Putamen (tissue), 1 donor: ENCODE measurements at places on chromosomes 1 and 21.

- DNase-seq: no peak
Measured at GRCh38 chr1:112991402-112992120, 35.6 kb upstream of the SLC16A1 start.

GRCh38 chr1:157495285-157495684, 57.0 kb downstream of the FCRL5 start:
- no peak for DNase-seq

DNA sequence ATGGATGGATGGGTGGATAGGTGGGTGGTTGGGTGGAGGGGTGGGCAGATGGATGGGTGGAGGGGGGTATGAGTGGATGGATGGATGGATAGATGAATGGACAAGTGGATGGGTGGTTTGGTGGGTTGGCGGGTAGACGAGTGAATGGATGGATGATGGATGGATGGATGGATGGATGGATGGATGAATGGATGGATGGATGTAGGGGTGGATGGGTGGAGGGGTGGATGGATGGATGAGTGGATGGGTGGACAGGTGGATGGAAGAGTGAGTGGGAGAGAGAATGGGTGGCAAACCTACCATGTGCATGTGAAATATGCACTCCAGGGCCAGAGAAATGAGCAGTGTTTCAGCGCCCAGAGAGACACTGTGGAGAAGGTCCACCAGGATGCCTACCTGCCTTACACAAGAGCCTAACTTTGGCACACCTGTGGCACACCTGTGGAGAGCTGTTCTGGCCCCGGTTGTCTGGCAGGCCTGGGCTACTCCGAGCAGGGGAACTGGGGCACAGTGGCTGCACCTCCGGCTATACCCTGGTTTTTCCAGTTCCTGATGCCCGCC, 12.8 kb downstream of the EPHA2 start:
- DNase-seq: no peak

- DNase-seq: no peak
Measured at GRCh38 chr1:160367934-160368923, 1.4 kb downstream of the NHLH1 start.

DNA sequence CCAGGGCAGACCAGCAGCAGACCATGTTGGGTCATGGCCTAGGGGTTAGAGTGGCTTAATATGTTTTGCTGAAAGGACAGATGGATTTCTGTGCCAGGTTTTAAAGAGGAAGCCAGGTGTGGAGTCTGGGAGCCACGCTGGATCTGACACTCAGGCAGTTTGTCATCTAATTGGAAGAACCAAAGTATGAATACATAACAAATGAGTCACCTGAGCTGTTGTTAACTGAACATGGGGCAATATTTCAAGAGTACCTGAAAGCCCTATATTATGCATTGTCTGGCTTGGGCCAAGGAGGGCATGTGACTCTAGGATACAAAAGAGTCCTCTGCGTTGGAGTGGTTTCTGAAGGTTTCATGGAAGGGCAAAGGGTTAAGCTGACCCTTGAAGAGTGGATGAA, 70.6 kb downstream of the LMO4 start:
- no peak for DNase-seq
